ENCODE measurements at places on chromosomes 5 and 9.

DNA sequence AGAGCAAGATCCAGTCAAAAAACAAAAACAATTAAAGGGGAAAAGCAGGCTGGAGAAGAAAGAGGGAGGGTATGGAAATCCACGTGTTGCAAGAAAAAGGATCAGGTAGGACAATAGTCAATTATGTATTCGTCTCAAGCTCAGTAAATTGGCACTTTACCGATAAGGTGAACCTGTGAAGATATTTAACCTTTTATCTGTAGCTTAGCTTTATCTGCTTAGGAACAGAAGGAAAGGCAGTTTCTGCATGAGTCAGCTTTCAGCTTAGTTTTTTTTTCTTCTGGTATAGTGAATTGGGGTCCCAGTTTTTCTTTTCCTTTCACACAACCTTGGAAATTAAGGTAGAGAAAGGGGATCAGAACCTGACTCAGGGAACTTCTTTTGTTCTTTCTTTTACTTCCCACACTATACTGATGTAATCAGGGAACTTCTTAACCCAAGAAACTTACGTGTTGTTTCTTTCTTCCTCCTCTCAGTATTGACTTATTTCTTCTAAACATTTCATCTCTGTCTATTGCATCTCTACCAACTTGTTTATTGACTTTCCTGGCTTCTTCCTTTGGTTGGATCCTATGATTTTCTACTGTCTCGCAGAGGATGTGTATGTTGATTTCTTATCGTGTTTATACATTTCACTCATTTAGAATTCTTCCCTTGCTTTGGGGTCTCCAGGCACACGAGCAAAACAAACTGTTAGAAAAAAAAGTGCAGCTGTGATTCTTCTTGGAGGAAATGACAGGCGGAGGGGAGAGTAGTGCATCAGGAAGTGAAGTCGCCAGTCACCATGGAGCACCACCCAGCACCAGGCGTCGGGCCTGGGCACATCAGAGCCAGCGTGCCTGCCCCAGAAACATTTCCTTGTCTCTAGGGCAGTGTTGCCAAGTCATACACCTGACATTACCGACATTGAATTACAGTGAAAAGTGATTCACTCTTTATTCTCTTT is 123.0 kb upstream of the LHFPL2 start:
- no peak for DNase-seq

DNA sequence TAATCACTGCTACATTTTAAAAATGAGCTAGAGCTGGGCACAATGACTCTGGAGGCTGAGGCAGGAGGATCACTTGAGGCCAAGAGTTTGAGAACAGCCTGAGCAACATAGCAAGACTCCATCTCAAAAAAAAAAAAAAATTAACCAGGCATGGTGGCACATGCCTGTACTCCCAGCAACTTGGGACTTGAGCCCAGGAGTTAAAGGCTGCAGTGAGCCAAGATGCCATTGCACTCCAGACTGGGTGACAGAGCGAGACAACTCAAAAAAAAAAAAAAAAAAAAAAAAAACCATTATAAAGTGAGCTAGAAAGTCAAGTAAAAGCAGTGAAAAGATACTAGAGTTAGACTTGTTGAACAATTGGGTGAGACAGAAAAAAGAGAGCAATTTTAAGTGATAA is 28.2 kb downstream of the FEM1C start:
- no peak for DNase-seq

DNA sequence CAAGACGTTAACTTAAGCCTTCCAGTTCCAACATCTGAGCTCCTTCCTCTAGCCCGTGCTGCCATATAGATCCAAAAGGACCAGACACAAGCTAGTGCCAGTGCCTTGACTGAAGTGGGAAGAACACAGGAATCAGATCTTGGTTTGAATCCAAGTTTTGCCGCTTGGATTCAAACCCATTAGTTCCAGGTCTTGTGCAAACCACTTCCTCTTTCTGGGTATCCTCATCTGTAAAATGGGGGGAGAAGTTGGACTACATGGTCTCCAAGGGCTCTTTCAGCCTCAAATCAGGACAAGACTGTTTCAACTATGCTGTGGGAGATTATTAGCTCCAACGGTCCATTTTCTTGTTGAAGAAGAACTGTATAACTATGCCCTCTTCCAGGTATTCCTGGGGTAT is 32.6 kb downstream of the TTLL11 start:
- no peak for DNase-seq

DNA sequence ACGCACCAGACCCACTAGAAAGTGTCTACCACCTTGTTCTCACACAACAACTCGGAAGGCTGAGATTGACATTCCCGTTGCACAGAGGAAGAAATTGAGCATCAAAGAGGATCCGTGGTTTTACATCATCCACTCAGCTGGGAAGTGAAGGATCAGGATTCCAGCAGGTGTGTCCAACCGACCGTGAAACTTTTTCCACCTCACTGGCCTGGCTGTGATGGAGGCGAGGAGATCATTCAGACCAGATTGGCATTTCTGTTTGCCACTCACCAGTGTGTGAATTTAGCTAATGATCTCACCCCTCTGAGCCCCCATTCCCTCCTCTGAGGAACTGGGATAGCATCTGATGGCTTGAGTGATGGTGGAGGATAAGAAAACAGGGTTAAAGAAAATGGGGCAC is 46.7 kb upstream of the CPLX2 start:
- DNase-seq, result no peak

GRCh38 chr5:126508962-126509279 is 85.7 kb downstream of the GRAMD2B start:
- no peak for DNase-seq

DNA sequence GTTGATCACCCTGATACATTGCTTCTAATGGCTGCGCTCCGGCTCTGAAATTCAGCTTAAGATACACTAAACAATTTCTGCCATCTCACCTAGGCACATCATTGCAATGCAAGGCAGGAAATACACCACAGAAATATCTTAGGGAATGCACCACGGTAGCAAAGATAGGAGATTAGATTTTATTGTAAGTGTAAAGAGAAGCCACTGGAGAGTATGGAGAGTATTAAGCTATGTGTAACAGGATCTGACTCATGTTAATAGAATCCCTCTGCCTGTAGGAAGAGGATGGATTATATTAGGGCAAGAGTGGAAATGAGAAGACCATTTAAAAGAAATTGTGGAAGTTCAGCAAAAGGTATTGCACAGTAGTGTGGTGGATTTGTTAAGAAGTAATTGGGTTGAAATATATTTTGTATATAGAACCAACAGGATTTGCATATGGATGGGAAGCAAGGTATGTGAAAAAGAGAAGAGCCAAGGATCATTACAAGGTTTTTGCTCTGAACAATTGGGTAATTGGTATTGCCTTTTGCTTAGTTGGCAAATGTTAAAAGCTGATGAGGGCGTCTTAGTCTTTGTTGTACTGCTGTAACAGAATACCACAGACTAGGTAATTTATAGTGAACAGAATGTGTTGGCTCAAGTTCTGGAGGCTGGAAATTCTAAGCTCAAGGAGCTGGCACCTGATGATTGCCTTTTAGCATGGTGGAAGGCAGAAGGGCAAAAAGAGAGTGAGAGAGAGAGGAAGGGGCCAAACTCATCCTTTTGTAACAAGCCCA is 636.1 kb downstream of the PSAT1 start:
- DNase-seq, result peak; percentile 15

DNA sequence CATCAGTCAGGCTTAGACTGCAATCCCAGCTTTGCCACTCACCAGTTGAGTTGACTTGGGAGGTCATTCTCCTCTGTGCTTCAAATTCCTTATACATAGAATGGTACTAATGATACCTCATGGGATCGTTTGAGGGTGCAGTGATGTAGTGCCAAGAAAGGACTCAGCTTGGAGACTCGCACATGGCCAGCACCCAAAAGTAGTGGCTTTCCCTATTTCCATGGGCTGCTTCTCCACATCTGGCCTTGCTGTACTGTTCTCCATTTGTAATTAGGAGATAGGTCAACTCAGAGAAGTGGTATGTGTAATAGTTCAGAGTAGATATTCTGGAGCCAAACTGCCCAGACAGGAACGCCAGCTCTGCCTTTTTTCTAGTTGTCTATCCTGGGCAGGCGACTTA is 5.5 kb downstream of the CCL19 start:
- no peak for DNase-seq

GRCh38 chr9:100652850-100653249 is 75.0 kb downstream of the CAVIN4 start:
- no peak for DNase-seq

GRCh38 chr5:98309785-98310598 is 463.5 kb upstream of the RGMB start:
- DNase-seq, result peak; percentile 83

DNA sequence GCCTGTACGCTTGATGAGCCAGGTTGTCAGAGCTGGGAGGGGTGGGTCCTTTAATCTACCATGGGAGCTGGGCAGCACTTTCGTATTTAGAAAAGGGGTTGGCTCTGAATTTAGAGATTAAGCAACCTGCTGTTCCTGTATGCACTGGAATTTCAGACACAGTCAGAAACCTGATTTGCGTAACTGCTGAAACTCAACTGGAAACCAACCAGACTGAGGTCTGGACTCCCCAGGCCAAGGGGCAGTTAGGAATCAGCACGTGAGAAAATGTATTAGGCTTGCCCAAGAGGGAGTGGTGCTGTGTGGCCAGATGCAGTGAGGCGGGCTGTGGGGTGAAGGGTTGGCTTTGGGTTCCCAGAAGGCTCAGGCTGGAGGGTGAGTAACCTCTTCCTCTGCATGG is 235.0 kb downstream of the GOLPH3 start:
- DNase-seq, result no peak

DNA sequence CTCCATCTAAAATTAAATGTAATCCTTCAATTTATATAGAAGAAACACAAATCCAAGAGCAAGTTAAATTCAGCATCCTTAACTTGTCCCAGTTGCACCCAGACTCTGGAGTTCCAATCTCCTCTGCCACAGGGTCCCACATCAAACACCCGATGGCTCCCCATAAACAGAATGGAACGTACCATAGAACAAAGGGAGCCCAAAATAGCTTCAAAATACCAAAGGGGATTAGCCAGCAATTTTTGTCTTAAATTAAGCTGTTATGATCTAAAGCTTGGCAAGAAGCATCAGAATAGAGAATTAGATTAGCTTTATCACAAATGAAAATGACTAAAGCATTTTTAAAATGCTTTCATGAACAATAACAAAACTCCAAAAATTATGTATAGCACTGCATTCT is 112.8 kb downstream of the FANCC start:
- no peak for DNase-seq

- no peak for DNase-seq
Observed at GRCh38 chr5:55638051-55638450, 74.1 kb downstream of the SLC38A9 start.

GRCh38 chr5:83524991-83525390 is 53.4 kb downstream of the VCAN start:
- DNase-seq, result no peak

GRCh38 chr5:73531356-73531755 is 33.1 kb downstream of the BTF3 start:
- DNase-seq, result no peak

GRCh38 chr9:136353757-136354488 is 9.6 kb downstream of the DNLZ start:
- DNase-seq, result no peak

All from AG04450 (cell line).